Neural crest cell (in vitro differentiated cells): ENCODE measurements at places on chromosomes 3 and 15. TPM values are rescaled to one million over a fixed set of nuclear protein-coding genes. Genes with fewer than 3 reads are reported as not detected.

- DNase-seq = no peak
These were observed 14.6 kb upstream of the ZBED2 start for GRCh38 chr3:111609700-111610099.

IL20RB gene
- total RNA-seq = 1.7 and 2.0 TPM in 2 replicates

GOLGA6B gene
- not detected in 2 replicates for total RNA-seq

- DNase-seq = no peak
These were observed 213.2 kb downstream of the THSD4 start for GRCh38 chr15:71328453-71328852.

DNA sequence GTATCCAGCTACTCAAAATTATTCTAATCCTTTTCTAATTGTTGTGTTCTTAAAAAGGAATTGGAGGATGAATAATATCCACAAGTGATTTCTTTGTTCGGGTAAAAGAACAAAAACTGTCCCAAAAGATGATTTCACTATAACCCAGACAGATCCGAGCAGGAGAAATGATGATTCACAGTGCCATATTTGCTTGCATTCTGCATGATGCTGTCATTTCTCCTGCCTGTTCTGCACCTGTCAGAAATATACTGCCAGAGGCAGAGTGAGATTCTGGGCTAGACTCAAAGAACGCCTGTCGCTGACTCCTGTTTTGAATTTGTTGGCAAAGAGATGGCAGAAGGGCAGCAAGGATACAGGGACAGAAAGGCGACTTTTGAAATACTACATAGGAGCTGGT is 34.7 kb upstream of the SLC24A5 start:
- no peak for DNase-seq

GRCh38 chr3:12384451-12385233 is 95.8 kb downstream of the PPARG start:
- DNase-seq = no peak
